ENCODE measurements at places on chromosomes 7 and 10.

- no peak for DNase-seq
Observed at GRCh38 chr10:129593953-129594352, 126.9 kb downstream of the MGMT start.

DNA sequence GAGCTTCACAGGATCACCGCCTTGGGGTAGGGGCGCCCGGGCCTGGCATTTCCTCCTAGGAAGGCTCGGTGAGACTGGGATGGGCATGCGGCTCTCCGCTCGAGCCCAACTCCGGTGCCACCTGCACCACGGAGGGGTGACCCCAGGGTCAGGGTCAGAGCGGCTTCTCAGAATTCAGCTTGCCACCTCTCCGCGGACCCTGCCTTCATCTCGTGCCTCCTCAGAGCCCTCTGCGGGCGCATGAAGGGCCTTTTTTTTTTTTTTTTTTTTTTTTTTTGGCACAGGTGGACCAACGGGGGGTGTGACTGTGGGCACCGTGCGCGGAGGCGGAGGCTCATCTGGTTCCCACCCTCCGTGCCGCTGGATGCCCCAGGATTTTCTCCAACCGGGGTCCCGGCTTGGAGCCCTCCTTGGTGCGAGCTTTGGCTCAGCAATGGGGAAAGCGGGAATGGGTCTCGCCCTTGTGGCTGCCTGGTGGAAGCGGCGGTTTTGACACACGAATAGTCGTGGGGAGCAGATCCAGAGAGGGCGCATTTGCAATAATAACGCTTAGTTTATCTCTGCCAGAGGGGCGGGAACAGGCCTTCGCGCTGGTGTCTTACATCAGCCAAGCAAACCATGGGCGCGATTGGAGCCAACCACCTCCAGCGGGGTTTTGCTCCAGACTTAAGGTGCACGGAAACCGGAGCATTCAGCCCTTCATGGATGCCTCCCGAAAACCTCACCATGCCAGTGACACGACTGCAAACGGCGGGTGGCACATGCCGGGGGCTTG, 5.0 kb upstream of the TNRC18 start:
- DNase-seq = no peak

- DNase-seq = no peak
Observed at GRCh38 chr10:3948843-3949242, 163.8 kb upstream of the KLF6 start.

DNA sequence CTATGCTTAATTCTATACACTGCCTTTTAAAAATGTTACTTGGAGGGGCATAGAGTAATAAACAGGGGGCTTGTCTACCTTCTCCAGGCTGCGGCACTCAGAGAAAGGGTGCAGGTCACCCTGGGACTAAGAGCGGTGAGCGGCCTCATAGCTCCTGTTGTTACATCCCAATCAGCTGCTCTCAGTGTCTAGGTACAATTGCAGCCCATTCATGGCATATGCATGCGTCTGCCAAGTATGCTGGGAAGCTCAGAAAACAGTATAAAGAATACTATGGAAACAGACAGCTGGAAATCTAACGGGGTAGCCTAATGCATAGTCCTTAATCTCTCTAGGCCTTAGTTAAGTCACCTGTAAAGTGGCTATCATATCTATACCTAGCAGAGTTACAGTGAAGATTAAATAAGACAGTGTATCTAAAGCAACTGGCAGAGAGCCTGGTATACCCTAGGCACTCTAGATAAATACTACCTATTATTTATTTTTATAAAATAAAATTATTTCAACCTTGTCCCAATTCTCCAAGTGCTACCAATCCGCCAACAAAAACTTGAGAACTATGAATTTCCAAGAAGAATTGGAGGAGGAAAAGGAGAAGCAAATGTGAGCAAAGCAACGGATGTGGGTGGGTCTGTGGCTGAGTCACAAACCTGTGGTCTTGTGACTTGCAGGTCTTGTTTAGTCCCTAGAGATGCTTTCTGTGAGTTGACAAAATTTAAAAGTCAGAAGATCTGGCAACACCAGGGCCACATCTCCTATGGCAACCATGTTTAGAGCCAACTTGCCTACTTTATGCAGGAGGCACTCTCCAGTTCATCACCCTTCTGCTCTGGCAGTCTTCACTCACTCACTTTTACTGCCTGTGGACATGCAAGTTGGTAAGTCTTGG, 183.0 kb downstream of the RAPGEF5 start:
- no peak for DNase-seq

DNA sequence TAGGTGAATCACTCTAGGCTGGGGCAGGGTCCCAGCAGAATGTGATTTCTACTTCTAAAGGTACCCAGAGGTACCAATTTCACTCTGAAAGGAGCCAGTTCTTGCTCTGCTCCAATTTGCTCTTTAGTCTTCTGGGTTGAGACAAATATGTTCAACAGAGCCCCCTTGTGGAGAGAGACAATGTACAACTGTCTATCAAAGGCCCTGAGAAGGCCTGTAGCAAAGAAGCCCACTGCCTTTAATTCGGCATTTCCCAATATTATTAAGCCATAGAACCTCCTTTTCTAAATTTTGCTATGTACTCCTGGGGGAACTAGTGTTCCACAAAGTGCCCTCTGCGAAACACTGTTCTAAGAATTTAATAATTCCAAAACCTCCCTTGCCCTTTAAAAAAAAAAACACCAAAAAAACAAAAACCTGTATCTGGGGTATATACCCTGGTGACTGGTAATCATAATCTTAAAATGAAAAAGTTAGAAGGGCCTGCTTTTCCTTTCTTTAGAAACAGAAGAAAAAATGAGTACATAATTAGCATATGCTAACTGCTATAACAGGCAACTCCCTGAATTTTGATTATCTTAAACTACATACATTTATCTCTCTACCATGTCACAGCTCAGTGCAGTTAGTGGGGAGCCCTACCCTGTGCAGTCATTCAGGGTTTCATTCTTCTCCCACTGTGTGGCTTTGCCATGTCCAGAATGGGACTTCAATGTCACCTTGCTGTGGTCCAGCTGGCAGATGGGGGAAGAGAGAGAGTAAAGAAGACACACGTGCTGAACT, 160.9 kb upstream of the BMPER start:
- DNase-seq = peak; percentile 24

DNA sequence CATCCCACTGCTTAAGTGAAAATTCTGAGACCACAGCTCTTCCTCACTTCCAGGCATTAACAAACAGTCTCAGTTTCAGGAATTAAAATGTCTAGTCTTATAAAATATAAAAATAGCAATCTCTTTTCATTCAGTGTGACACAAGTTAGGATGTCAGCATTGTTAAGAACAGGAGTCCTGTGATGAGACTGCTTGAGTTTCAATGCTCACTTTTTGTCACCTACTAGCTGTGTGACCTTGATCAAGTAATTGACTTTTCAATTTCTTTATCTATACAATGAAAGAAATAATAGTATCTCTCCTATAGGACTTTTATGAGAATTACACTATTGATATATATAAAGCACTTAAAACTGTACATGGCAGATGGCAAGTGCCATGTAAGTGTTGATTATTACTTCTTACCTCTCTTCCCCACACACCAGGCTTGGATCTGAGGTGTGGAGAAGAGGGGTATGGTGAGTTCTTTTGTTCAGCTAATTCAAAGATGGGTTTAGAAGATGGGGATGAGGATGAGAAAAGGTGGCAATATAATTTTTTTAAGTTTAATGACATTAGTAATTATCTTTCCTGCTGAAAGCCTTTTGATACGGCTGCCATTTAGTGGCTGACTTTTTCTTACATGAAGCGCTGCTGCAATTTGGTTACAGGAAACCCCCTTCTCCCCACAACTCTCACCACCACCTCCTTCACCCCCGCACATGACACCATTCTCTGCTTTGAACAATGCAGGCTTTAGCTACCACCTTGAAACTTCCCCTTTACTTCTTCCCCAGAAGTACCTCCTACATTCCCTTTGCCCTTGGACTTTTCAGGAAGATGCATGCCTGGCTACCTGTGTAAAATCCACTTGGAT, 20.8 kb upstream of the HYAL4 start:
- no peak for DNase-seq

DNA sequence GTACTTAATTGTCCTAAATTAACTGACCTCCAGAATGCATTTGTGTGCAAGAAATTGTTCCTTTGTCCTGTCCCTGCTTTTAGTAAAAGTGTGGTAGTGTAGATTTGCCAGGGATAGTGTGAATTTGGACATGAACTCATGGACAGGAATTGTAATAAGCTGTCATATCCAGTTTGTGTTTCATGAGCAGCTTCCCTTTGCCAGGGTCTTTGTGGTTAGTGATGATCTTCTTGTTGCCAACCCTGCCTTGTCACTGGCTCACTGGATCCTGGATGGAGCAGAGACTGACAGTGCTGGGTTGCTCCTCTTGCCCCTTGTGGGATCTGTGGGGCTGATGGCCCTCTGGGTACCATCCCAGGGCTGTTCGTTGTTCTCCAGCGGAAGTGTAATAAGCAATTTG, 110.1 kb downstream of the CCNY start:
- DNase-seq = no peak

- DNase-seq = no peak
Observed at GRCh38 chr10:101028446-101029337, 2.2 kb downstream of the PDZD7 start.

- DNase-seq = no peak
Observed at GRCh38 chr7:144455040-144455404, 51.5 kb upstream of the NOBOX start.

- DNase-seq = no peak
Observed at GRCh38 chr7:96211954-96212353, 109.9 kb downstream of the SLC25A13 start.

GRCh38 chr7:42746214-42746613, 165.7 kb downstream of the C7orf25 start:
- no peak for DNase-seq

GRCh38 chr7:13832346-13832745, 157.1 kb downstream of the ETV1 start:
- no peak for DNase-seq

DNA sequence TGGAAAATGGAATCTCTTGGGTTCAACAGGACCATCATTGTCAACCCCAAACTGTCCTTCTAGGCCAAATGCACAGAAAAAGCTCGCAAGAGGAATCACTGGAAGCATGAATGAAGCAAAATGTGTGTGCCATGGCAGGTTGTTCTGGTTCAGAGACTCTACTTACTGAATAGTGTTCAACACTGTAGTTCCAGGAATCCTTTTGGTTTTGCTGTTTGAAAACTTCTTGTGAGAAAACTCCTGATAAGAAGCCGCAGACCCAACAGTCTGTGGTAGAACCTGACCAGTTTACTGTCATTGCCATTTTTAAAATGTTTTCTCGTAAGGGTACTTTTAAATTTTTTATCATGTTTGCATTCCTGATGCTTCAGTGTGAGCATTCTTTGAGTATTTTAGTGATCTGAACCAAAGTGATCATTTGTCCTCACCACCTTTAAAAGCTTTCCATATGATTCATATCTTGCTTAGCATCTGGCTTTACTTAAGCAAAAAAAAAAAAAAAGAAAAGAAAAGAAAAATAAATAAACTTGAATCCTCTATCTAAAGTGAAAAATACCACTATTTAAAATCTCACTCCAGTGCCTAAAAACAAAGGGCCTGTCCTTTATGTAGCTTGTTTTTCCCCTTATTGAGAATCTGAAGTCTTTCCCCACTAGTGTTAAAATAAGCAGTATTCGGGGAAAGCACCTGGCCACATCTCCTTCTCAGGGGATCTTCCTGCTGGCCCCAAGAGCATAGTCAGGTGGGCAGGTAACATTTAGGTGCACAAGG, 92.4 kb downstream of the WNT2 start:
- DNase-seq = no peak

DNA sequence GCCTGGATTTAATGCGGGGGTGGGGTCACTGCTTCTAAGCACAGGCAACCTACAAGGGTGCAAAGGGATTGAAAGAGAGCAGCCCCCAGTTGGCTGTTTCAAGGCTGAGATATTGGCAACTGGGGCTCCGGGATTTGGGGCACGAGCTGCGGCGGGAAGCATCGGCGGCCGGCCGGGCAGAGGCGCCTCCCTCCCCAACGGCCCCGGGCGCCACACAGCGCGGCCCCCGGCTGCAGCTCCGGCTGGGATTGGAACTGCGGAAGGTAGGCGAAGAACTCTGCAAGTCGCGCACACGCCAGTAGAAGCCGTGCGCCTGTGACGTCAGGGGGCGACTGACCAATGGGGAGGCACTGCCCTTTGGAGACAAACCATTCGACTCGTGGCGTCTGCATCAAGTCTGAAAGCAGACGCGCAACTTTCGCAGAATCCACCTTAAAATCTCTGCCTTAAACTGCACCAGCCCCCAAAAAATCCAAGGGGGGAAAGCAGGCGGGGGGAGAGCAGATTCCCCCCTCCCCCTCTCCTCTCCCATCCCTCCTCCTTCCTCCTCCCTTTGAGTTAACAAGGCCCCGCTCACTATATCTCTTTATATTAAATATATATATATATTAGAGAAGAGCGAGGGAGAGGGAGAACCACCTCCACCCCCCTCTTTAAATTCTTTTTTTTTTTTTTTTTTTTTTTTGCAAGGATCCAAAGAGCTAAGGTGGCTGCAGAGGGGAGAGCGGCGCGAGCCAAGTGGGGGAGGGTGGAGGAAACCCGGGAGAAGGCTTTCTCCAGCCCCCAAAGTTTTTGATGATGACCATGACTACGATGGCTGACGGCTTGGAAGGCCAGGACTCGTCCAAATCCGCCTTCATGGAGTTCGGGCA, at the start of gene DLX6:
Gene DLX6, plus strand, starts transcription at position 371 of the 872 bp plus-strand sequence. Its CDS starts 425 bp downstream, at position 796.
- DNase-seq = peak; percentile 36

DNA sequence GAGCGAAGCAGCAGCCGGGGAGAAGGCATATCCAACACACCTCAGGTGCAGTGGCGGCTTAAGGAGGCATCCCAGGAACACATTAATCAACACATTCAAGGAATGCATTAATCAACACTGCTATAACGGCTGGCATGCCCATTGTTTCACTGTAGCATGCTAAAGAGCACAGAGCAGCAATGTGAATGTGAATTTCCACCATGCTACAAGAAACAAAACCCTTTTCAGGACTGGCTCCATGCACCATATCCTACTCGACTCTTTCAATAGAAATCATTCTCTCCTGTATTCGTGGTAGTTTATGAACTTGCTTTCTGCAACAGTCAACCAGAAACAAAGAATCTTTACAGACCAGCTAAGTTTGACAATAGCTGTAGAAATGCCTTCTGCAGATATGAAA, 149.0 kb downstream of the NRCAM start:
- DNase-seq = no peak

- no peak for DNase-seq
Observed at GRCh38 chr10:56633876-56634452, 272.9 kb upstream of the ZWINT start.

GRCh38 chr7:64628721-64629120, 37.2 kb upstream of the ZNF107 start:
- DNase-seq = no peak

GRCh38 chr7:100949933-100950443, 654 bp downstream of the MUC3A start:
- DNase-seq = no peak

GRCh38 chr10:43679509-43679908, 30.8 kb upstream of the ZNF32 start:
- DNase-seq = no peak

GRCh38 chr10:31586723-31587638, 268.0 kb downstream of the ZEB1 start:
- DNase-seq = no peak

DNA sequence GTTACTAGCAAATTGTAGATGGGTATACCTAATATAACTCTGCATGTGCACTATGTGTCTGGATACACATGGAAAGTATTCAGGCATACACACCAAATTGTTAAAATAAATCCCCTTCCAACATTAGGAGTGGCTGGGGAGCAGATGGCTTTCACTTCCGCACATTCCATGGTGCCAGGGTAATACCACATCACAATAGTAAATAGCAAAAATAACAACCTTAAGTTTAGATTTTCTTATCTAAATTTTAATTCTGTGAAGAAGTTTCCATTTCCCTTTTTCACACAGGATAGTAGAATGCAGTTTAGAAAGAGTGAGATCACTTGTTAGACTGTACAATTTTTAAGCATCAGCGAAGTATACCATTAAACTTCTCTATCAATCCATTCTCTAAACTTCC, 5.8 kb upstream of the ALOX5 start:
- no peak for DNase-seq

GRCh38 chr7:37216156-37216852, 232.4 kb downstream of the ELMO1 start:
- no peak for DNase-seq

All from germinal center (tissue), 1 donor.